NCI-H1436 (cell line): ENCODE measurements at places on chromosomes 3 and 15.
A peak's percentile ranks its signal among the peaks of the same experiment; 100 is the strongest.

DNA sequence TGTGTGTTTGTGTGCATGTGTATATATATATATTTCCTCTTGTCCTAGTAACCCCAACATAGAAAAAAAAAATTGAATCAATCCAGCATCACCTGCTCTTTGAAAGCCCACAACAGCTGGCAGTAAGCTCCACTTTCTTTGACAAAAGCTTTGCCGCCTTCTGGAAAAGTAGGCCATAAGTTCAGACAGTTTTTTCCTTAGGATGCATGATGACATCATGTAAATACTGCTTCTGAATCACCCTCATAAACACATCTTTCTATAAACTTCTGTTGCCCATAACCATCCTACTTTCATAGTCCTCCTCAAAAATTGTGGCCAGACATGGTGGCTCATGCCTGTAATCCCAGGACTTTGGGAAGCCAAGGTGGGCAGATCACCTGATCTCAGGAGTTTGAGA, 67.4 kb downstream of the CSNK1G1 start:
- no peak for DNase-seq

DNA sequence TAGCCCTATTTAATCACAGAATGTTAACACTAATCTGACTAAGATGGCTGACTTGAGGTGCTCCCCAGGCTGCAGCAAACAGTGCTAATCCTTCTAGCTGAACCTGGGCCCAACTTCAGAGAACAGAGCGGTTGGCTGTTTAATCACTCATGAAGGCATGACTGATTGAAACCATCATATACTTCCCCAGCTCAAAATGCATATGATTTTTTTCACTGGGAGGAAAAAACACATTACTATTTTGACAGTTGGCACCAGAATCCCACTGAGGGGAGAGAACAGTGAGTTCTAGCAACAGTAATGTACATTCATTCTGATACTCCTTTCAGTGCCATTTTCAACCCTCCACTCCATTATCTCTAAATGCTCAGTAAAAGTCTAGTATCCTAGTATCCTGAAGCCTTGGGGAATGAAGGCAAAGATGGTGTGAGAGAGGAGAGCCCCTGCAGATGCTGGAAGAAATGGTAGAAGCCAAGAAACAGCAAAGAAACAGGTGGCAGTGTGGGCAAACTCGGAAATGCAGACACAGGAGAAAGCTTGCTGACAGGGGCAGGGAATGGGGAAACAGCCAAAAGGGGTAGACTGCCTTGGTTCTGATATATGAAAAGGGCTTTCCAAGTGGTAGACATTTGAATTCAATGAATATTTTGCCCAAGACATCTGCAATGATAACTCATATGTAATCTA, 34.4 kb upstream of the CASR start:
- no peak for DNase-seq

DNA sequence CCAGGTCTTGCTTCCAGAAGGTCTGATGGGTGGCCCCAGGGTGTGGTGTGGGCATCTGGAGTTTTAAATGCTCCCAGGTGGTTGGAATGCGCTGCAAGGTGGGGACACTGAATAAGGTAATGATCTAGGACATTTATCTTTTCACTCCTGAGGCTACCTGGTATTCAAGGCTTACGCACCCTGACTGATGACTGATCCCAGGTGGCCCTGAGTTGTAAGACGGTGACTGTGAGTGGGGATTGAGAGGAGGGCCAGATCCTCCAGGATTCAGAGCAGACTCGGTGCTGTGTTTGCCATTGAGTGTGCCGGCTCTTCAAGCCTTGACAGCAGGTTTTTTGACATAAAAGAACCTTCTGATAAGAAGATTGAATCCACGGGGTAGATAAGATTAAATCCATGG, 40.3 kb downstream of the SLC6A20 start:
- no peak for DNase-seq

- no peak for DNase-seq
These were observed 615.6 kb upstream of the NECTIN3 start for GRCh38 chr3:110456001-110456400.

- no peak for DNase-seq
These were observed 5.0 kb downstream of the MKRN3 start for GRCh38 chr15:23570486-23570885.

DNA sequence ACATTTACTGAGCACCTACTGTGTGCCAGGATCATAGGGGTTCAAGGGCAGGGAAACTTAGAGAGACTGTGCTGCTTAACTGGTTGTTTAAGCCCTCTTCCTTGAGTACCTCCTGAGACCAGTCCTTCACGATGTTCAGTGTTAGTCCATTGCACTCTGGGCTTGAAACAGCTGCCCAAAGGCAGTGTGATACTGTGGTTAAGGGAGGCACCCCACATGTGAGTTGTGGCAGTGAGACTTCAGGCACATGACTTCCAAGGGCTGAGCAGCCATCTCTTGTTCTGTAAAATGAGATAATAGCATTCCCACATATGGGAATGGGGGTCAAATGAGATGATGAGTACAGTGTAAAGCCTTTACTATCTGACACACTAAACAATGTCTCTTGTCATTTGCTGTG, 75.1 kb downstream of the LINGO1 start:
- DNase-seq: no peak

DNA sequence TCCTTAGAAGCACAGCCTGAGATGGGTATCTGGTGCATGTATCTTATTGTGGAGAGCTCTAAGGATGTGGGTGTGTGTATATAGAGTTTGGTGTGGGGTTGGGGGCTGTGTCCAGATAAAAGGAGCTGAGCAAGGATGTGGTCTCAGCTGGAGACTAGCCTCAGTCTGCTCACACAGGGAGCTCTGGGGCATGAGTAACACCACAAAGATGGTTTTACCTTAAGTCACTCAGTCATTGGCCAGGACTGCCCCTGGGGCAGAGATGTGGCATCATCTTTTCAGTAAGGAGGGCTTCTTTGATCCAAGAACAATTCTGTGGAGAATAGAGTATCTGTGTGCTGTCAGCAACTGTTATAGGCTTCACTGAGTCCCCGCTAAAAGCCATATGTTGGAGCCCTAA, 163.4 kb upstream of the NUDT16 start:
- DNase-seq: no peak

DNA sequence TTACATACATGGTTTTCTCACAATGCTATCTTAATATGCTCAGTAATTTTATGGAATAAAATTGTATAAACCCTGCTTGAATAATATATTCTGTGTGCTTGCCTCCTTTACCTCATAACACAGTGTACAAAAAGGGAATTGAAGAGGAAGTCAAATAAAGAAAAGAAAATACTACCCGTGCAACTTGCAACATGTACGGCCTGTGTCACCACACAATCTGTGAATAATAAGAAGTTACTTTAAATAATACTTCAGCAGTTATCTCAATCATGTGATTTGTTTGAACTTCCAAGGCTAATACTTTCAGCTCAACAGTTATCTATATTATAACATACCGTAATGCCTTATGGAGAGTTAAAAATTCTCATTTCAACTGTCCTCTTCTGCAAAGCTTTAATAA, 58.1 kb upstream of the SATB1 start:
- DNase-seq: no peak

DNA sequence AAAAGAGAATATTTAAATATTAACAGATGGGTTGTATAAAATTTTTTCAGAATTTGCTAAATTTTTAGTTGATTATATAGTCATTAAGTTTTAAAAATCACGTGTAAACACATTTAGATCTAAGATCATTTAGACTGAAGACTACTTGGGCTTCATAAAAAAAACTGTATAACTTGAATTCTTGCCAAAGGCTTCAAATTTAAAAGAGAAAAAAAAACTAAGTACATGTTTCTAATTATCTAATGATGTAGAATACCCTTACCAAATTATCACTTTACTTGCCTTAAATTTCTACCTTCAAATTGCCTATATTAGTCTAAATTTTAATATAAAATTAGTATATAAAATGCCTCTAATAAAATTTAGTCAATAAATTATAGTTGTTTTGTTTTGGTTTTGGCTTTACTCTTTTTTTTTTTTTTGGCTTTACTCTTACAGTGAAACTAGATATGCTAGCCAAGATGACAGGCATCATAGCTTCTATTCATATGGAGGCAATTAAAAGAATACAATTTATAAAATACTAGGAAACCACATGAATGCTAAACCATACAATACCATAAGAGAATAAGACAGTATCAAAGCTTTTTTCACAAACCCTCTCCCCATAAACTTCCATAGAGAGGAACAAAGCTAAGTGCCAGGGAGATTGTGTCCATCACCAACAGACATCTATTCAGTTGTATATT, 183.1 kb upstream of the KCNMB2 start:
- DNase-seq: no peak

- DNase-seq: no peak
These were observed 27.5 kb downstream of the PAQR9 start for GRCh38 chr3:142935963-142936362.

DNA sequence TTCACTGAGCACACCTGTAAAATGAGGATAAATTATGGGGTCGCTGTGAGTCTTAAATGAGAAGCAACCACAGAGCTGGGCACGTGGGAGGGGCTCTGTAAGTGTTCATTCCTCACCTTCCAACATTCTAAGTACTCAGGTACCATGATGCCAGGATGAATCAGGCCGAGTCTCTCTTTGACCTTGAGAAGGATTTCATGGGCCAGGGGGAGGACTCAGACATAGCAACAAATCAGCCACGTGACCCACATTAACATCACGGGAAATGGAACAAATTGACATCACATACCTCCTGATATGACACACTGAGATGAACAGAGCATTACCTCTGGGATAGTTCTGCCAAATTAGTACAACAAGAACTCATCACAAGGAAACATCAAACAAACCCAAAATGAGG, 35.2 kb upstream of the USP3 start:
- DNase-seq: no peak

DNA sequence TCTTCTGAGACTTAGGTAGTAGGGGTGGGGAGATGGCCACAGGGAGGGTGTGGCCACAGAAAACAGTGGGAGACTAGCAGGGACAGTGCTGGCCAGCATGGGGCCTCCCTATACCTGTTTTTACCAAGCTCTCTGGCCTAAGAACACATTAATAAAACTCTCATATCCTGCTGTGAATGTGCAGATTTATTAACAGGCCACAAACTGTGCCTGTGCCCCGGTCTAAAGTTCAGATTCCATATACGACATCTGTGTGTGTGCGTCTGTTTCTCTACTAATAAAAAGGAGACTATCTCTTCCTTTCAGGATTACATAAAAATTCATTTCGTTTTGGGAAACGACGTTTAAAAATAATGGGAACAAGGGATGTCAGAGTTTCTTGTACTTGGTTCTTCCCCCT, 92.8 kb upstream of the ADAMTS17 start:
- no peak for DNase-seq

- no peak for DNase-seq
These were observed 157.3 kb upstream of the UBE2E1 start for GRCh38 chr3:23648326-23648995.

GRCh38 chr3:126349611-126350501, 7.4 kb downstream of the KLF15 start:
- no peak for DNase-seq

DNA sequence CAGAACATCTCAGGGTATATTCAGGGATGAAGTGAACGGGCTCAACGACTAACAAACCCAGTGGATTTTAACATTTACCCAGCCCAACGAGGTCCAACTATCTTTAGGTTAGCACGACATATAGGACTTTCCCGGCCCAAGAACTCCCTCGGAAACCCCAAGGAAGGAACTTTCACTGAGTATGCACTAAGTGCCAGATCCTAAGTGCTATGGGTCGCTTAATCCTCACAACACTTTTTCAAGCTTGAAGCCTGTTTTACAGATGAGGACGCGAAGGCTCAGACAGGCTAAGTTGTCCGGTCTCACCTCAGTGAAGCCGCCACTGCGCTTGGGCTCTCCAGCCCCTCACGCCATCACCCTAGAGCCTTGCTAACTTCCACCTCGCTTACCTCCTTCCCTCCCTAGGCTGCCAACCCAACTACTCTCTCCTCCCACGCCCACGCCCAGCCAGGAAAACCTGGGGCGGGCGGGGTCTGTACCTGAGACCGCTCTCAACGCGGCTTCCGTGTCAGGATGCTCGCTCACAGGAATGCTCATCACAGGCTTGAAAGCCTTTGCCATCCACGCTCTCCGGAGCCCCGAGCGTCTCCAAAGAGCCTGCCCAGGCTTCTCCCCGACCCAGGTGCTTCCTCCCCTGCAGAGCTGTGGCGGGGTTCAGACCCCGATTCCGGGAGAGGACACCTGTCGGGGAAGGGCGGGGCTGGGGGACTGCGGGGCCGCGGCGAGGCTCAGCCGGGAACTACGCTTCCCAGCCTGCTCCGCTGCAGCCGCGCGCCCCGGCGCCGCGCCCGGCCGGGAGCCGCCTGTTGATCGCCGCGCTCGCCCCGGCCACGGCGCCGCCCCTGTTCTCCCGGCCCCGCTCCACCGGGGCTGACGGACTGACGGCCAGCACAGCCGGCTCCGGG, at the start of gene TMOD2:
TMOD2 (plus strand) TSS at position 806 of the 905 bp plus-strand sequence. CDS start 14,845 bp downstream, outside the sequence.
- peak; percentile 30 for DNase-seq

GRCh38 chr15:99704444-99704838, 28.8 kb downstream of the LYSMD4 start:
- peak; percentile 56 for DNase-seq

DNA sequence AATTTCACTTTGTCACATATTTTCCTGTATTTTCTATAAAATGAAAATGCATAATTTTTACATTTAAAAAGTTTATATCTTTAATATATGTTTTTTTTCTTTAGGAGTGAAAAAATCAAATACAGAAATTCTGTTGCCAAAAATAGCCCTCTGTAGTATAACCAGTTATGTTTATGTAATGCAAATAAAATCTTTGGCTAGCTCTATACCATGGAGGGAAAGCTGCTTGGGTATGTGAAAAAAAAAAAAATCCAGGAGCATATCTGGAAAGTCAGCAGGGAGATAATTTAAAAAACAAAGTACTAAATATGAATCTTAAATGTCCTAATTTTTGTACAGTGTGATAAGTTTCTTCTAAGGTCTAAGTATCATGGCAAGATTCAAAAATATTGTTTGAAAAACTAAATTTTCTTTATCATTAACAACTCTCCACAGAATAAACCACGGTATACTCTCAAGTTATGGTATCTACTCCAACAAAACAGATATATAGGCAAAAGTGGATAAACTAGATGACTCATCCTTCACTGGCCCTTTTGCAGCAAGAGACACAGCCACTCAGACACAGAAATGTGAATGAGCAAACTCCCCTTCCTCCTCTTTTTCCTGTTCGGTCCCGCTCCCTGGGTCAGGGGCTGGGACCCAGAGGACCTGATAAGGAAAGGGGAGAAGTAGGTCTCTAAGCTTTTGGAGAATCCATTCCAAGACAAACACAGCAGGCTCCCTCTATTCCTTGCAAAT, 66.6 kb downstream of the PDZRN3 start:
- no peak for DNase-seq
